ENCODE measurements at places on chromosomes 5 and 9.

GRCh38 chr9:107594908-107595530, 105.5 kb upstream of the KLF4 start:
- DNase-seq, result no peak

DNA sequence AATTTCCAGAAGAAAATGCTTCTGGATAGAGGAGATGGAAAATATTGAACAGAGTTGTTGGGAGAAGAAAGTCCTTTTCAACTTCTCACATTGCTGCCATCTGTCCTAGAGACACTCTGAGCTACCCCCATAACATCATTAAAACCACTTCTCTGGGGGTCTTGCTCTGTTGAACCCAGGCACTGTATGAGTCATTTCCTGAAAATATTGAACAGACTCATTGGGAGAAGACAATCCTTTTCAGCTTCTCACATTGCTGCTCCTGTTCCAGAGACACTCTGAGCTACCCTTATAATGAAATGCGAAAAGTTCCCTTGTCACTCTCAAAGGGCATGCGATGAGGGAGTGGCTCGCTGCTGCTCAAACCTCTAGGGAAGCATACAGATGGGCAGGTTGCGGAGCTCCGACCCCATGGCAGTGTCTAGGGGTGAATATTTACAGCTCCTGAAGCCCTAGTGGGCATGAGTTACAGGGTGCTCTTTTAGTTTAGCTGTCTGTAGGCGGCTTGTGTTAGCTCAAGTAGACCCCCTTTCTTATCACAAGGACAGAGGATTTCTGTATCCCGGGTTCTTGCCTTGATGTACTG, 90.7 kb downstream of the CDKN2A start:
- no peak for DNase-seq

DNA sequence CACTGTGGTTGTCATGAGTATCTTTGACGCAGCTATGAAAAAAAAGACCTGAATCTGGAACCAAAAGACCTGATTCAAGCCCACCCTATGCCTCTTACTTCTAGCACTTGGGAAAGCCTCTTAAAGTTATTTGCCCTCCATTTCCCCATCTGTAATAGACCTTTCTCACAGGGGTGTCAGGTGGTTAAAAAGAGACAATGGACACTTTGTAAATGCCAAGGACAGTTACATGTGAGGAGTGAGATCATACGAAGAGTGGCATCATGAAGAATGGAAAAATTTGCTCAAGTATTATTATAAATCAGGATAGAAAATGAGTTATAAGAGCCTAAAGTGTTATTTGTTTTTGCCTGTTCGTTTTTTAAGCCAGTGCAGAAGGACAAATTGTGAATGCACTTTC, 46.5 kb downstream of the ACTL7B start:
- no peak for DNase-seq

- no peak for DNase-seq
Measured at GRCh38 chr9:135939351-135940265, 21.6 kb downstream of the UBAC1 start.

DNA sequence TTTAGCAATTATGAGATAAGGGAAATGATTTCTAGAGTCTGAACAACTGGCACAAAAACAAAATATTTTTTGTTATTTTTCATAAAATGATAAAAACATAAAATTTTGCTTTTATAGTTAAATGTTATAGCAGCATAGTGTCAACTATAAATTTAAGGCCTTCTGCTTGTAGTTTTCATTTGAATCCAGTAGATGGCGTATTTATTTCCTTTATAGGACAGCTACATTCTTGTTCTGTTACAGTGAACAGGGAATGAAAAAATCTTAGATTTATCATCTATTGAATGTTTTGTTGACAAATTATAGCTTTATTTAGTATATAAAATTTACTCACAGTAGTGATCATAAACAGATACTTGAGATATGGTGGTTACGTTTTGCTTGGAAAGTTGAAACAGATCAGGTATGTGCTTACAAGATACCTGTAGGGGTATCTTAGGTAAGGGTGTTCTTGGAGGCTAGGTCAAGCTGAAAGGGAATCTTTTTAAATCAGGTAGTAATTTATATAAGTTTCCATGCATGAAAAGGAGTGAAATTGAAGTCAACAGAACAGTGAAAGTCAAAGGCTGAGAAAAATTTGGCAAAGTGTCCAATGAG, 239.3 kb upstream of the GRIN3A start:
- no peak for DNase-seq

GRCh38 chr9:10168241-10168640, 444.6 kb downstream of the PTPRD start:
- DNase-seq, result no peak

GRCh38 chr5:6248132-6248531, 130.2 kb downstream of the MED10 start:
- DNase-seq, result no peak

DNA sequence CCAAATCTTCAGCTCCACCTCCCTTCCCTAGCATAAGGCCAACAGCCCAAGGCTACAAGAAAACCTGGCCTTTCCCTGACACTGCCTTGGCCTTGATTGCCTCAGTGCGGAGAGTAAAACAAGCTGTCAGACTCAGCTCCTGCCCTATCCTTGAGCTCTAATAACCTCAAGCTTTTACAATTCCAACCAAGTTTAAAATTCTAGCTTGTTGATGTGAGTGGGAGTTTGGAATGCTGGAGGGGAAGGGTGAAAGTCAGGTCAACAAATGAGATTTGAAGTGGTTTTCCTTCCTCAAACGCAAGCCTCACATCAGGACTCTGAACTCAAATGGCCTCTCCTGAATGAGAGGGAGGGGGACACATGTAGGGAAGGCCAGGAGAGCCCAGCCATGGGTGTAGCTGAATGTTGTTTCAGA, 197.0 kb upstream of the VLDLR start:
- DNase-seq, result no peak

DNA sequence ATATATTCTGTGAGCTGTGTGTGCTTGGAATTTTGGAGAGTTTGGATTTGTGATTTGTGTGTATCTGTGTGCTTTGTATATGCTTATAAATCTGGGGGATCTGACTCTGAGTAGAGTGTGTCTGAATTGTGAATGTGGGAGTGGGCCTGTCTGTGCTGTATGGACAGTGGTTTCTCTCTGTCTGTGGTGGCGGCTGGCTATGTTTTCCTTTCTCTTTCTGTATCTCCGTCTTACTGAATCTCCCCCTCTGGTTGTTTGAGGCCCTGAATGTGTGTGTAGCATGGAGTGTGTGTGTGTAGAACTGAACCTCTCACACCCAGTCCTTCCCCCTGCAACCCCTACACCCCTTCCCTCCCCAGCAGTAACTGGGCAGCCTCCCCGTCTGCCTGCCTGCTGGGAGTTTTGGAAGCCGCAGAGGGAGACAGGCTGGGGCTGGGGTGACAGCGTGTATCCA, 4.7 kb downstream of the CXXC5 start:
- no peak for DNase-seq

GRCh38 chr5:82772281-82772680, 304.9 kb downstream of the TMEM167A start:
- DNase-seq, result no peak

GRCh38 chr5:88826646-88827585, 56.1 kb downstream of the MEF2C start:
- DNase-seq, result no peak

- DNase-seq, result no peak
Measured at GRCh38 chr9:76136986-76137385, 246.5 kb downstream of the PCSK5 start.

- no peak for DNase-seq
Measured at GRCh38 chr5:72540759-72541438, 33.7 kb upstream of the ZNF366 start.

GRCh38 chr5:94431696-94432095, 186.7 kb downstream of the KIAA0825 start:
- DNase-seq, result no peak

GRCh38 chr9:116673375-116673774, 13.7 kb upstream of the TRIM32 start:
- DNase-seq, result no peak

DNA sequence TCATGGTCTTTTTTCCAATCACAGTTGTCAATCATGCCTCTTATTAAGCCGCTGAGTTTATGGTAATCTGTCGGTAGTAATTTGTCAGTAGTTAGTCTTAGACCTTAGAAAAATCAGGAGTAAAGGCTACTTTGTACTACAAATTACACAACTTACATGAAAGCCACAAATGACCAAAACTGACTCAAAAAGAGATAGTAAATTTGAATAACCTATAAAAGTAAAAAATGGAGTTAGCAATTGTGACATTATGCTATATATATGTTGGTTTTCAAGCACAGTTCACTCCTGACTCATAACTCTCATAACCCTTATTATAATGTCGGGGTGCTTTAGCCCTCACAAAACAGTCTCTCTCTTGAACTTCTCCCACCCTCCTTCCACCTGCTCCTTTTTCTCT, 251.8 kb downstream of the ROR2 start:
- no peak for DNase-seq

- DNase-seq, result no peak
Measured at GRCh38 chr5:170832241-170832640, 29.6 kb upstream of the RANBP17 start.

GRCh38 chr5:129760636-129761325, 12.9 kb downstream of the MINAR2 start:
- no peak for DNase-seq

GRCh38 chr5:157682257-157682656, 10.9 kb downstream of the C5orf52 start:
- no peak for DNase-seq

All from epithelial cell of prostate (primary cell).